ENCODE measurements at places on chromosomes 3 and 15.

- no peak for DNase-seq
Measured at GRCh38 chr15:69536726-69537512, 84.3 kb downstream of the RPLP1 start.

DNA sequence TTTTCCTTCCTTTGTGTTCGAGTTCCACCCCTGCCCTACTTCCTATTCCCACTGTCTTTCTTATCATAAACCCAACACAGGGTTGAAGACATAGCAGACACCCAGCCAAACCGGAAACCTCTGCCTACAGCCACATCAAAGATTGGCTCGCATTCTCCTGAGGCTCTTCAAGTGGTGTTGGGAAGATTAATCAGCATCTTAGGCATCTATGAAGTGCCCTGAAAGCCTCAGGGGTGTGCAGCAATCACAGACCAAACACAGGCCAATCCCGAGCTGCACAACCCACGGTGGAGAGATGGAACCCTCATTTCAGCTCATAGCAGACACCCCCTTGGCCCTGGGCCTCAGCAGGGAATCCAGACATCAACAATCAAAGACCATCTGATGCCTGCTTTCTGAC, 255.9 kb downstream of the XXYLT1 start:
- DNase-seq: no peak

GRCh38 chr15:64535460-64536243, 75.3 kb downstream of the ZNF609 start:
- no peak for DNase-seq

GRCh38 chr3:43132193-43132592, 26.3 kb upstream of the POMGNT2 start:
- DNase-seq: no peak

- no peak for DNase-seq
Measured at GRCh38 chr3:119662604-119663373, 2.4 kb upstream of the POPDC2 start.

- no peak for DNase-seq
Measured at GRCh38 chr3:122760453-122761271, 33.0 kb downstream of the HSPBAP1 start.

GRCh38 chr3:27094721-27095120, 274.5 kb downstream of the NEK10 start:
- DNase-seq: no peak

All from SW 1271 (cell line).